Ecto neural progenitor cell (in vitro differentiated cells): ENCODE measurements at places on chromosomes 13 and 19.

- DNase-seq = no peak
Observed at GRCh38 chr13:66171920-66172319, 1058.2 kb downstream of the PCDH9 start.

DNA sequence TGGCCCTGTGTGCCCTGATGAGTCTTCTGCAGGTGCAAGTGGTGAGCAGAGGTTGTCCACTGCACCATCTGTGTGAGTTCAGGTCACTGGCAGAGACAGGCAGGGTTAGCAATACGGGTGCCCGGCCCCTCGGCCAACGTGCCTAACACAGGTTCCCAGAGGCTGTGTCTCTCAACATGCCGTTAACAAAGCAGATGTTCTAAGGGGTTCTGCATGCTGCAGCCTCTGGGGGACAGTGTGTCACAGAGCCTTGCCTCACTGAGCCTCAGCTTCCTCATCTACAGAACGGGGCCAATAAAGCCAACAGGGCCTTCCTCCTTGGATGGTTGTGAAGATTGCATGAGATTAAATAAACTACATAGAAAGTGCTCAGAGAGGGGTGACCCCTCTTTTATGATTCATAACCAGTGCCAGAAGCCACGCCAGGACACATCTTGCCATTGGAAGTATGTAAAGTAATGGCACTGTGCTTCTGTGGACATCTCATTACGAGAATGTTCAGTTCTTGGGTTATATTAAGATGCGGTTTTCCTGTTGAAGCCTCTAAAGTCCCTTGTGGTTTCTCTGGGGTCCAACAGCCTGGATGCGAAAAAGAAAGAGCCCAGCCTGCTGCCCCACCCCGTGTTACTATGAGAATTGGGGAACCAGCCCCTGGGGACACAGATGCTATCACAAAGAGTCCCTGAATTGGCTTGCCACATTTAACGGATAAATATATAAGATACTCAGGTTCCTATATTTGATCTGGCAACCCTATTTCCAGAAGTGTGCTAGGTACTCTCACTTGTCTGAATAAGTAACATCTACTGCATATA is 11.2 kb upstream of the ARHGEF18 start:
- DNase-seq = no peak

DNA sequence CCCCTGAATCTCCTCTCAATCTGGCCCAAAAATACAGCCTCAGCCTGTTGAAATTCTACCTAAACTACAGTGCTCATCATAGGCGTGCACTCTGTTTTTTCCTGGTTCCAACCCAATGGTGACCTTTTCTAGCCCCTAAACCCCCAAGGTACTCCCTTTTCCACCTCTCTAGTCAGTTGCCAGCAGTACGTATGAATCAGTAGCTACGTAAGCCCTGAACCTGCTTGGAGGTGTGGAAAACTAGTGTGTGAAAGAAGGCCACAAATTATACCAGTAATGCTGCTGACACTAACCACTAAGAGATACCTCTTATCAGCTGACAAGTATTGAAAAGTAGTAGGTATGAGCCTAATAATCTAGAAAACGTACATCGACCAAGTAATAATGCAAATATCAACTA is 60.9 kb downstream of the FOXO1 start:
- no peak for DNase-seq

- no peak for DNase-seq
Observed at GRCh38 chr13:94829185-94829836, 117.0 kb upstream of the SOX21 start.

GRCh38 chr19:10230173-10230860 is 814 bp downstream of the S1PR2 start:
- DNase-seq = peak; percentile 84

DNA sequence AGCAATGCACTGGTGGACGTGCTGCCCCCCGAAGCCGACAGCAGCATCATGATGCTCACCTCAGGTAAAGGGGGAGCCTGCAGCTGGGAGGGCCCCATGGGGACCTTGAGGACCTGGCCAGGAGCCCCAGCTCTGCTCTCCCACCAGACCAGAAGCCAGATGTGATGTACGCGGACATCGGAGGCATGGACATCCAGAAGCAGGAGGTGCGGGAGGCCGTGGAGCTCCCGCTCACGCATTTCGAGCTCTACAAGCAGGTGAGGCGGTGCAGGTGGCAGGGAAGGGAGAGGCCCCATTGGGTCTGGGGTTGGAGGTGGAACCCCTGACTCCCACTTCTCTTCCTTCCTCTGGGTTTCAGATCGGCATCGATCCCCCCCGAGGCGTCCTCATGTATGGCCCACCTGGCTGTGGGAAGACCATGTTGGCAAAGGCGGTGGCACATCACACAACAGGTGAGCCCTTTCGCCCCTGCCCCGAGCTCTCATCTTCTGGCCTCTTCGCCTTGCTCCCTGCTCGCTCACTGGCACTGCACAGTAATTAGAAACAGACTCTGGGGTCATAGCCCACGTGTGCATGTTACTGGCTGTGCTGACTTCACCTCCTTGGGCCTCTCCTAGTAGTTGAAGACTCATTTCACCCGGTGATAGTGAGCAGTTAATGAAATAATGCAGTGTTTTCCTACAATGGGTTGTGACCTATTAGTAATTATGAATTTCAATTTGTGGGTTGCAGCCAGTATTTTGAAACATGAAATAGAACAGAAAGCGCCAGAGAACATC is 3.6 kb downstream of the PSMC4 start:
- DNase-seq = no peak

- DNase-seq = no peak
Observed at GRCh38 chr13:99830931-99831330, 140.6 kb downstream of the ZIC5 start.
